MM.1S (cell line): ENCODE measurements at places on chromosomes 5 and 9.

DNA sequence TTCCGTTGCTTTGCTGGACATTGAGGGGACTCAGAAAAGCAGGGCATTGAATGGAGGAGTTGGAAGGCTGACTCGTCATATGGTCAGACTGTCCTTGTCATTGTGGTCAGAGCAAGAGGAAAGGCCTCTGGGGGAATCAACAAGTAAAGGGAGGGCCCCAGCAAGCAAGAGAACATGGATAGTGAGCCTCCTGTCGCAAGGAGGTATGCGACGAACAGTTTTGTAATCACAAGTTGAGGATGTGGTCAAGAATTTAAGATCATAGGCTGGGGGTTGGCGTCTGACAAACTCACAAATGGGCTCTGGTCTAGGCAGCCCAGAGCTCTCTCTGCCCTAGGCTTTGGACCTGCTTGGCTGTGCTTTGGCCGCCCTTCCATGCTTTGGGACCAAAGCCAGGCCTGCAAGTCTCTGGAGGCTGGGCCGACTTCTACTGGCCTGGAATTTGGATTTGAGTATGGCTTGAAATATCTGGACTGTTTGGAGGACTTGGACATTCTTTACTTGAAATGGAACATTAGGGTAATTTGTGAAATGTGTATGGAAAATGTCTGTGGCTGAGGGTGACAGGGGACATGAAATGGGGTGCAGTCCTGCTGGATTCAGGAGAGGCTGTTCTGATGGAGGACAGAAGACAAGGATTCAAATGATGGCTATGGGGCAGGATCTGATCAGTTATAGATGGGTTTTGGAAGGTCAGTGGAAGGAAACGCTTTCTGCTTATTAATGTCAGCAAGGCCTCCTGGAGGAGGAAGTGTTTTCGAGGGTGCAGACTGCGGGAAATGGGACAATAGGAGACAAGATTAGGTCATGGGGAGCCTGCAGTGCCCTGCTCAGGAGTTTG is 19.2 kb upstream of the NDST1 start:
- DNase-seq, result no peak

DNA sequence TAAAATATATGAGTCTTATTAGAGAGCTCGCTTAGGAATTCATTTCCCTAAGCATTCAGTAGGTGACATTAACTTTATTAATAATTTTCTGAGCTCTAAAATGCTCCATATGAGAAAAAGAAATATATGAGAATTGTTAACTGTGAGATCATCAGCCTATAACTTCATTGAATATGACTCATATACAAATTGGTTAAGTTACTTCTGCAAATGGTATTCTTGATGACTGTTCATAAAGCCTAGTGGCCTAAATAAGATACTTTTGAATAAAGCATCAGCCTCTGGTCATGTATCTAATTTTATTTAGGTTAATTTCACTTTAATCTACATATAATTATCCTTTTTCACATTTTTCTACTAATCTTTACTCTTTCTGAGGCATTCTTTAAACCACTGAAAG is 710.2 kb upstream of the ACO1 start:
- no peak for DNase-seq

- no peak for DNase-seq
These were observed 1010.2 kb upstream of the DMAC1 start for GRCh38 chr9:8809741-8810140.

GRCh38 chr9:72315089-72315509 is 49.9 kb downstream of the ZFAND5 start:
- no peak for DNase-seq

DNA sequence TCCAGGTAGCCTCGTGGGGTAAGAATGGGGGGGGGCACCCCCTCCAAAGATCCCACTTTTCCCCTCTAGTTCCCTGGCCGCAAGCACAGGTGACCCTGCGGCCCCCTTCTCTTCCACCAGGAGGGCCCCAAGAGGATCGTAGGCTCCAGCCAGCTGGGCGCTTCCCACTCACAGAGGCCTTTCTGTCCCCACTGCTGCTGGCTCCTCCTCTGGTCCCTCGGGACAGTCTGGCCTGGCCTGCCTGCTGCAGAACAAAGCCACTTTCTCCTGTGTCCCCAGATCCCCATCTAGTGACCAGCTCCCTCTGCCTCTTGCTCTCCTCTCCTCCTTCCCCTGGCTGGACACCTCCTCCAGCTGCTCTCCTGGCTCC is 534 bp upstream of the SAPCD2 start:
- DNase-seq, result no peak

- no peak for DNase-seq
These were observed 373.7 kb downstream of the ANXA1 start for GRCh38 chr9:73525350-73525749.

- no peak for DNase-seq
These were observed 274.6 kb downstream of the ARHGEF28 start for GRCh38 chr5:73900566-73900965.

DNA sequence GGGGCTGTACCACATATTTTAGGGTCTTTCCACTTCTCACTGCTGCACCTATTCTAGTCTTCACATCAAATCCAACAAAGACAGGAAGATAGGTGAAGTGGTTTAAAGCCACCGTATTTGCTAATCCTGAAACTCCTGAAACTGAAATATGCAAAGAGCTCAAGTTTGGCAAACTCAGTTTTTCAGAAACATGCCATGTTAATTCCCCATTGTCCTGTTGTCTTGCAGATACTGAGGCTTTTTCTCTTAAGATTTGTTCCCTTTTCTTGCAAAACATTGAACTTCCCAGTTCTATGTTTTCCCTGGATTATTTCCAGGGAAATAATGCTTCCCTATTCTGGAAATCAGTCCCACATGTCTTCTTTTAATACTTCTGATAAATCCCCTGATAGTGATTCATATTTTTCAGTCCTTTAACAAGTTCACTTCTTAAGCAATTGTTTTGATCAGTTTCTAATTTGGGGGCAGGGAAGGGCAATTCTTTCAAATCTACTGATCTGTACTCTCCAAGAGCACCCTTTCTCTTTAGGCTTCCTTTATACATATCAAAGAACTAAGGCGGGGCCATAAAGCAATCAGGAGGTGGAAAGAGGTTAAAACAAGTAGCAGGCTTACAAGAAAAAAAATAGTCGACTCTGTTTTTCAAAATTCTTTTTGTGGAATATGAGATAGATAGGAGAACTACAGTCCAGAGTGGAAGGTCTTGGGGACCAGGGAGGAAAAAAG is 648.5 kb downstream of the BNC2 start:
- peak; percentile 17 for DNase-seq

DNA sequence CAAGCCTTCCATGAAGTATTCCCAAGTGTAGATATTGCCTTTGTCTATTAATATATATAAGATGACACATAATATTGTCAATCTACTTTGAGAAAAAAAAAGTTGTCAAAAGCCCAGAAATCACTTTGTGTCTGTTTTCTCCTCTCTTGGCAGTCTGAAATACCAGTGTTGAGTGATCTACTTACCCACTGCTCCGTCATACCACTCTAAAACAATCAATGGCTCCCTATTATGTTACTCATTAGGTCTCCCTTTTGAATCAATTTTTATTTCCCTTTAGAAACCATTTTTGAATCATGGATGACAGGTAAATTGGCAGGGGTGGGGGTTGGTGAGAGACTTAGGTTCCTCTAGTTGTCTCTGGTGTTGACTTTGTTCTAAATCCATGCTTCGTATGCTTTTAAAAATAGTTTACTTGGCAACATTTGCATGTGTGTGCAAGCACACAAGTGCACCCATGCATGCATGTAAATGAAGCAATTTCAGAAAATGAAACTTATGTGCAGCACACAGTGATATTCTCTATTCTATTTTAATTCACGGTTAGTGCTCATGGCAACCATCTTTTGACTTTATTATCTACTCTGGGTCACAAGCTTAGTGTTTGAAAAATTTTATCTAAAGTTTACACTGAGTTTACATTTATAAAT is 378.9 kb downstream of the RAB3C start:
- DNase-seq, result no peak

DNA sequence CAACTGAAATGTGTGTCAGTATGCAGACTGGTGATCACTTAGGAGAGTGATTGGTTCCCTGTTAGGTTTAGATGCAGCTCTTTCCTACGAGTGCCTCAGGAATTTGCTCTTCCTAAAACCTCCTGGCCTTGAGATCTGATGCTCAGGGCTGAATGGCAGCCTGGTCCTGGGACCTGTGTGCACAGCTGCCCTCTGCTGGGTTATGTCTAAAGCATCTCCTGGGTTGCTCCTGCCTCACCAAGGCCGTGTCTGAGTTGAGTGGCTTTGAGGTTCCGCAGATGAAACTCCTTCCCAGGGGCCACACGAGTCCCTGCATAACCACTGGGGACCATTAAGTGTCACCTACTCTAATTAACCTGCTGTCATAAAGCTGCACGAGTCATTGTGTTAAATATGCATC is 59.5 kb downstream of the MVB12B start:
- DNase-seq, result no peak
